Naive thymus-derived CD4-positive, alpha-beta T cell (primary cell): ENCODE measurements at places on chromosomes 2 and 18.

- DNase-seq: no peak
These were observed 266.3 kb downstream of the TWIST2 start for GRCh38 chr2:239114119-239114581.

- no peak for DNase-seq
These were observed 29.5 kb downstream of the GLI2 start for GRCh38 chr2:120764991-120765677.

DNA sequence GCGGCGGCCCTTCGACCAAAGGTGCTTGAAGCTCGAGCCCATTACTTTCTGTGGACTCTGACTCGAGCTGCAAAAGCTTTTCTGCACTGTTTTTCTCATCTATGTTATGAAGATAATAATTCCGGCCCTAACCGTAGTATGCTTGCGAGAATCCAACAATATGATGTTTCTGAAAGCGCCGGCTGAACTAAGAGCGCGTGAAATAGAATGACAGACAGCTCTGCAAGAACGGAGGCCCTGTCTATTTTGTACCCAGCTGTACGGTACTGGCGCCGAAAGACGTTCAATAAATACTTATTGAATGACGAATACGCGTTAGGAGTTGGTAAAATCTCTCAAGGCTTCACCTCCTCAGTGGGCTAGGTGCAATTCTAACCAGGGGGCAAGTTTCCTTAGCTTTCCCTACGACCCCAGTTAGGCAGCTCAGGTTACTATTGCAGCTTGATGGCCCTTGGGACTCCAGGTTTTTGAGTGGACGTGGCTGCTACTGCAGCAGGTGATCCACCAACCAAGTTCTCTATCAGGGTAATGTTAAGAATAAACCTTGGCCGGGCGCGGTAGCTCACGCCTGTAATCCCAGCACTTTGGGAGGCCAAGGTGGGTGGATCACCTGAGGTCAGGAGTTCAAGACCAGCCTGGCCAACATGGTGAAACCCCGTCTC, 570 bp downstream of the SCRN3 start:
- no peak for DNase-seq

GRCh38 chr18:57975805-57976204, 68.2 kb upstream of the NEDD4L start:
- no peak for DNase-seq

GRCh38 chr18:56267334-56267733, 371.1 kb downstream of the TXNL1 start:
- DNase-seq: no peak

GRCh38 chr2:55047677-55048299, 2.5 kb downstream of the RTN4 start:
- DNase-seq: no peak

DNA sequence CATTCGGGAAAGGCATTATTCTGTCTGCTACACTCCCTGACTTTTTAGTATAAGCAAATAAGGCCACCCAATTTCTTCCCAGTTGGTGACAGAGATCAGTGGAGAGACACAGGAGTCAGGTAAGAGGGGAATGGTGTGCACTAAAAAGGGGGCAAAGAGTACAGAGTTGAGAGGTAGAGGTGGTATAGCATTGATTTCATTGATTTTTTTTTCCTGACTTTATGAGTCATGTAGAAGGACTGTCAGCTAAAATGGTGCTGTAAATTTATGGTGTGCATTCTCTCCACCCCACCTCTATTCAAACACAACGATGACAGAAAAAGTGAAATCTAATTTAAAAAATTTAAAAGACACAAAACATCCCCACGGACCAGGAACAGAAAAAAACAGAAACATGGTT, 23.7 kb upstream of the ST8SIA3 start:
- no peak for DNase-seq

DNA sequence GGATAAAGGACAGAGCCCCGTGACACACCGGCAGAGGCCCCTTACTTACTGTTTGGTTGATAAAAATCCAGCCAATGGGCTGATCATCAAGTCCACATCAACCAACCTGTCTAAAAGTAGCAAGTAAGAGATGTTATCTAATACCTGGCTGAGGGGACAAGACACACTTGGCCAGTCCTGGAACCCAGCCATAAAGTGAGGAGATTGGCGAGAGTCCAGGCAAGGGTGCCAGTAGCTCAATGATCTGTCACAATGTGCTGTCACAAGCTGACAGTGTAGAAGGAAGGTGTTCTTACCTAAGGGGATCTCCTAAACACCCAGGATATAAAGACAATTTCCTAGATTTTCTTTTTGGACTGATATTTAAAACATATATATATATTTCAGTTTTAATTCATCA, 61.7 kb upstream of the IL1R2 start:
- DNase-seq: no peak

- no peak for DNase-seq
These were observed 142.7 kb downstream of the KLHL14 start for GRCh38 chr18:32629981-32630700.

DNA sequence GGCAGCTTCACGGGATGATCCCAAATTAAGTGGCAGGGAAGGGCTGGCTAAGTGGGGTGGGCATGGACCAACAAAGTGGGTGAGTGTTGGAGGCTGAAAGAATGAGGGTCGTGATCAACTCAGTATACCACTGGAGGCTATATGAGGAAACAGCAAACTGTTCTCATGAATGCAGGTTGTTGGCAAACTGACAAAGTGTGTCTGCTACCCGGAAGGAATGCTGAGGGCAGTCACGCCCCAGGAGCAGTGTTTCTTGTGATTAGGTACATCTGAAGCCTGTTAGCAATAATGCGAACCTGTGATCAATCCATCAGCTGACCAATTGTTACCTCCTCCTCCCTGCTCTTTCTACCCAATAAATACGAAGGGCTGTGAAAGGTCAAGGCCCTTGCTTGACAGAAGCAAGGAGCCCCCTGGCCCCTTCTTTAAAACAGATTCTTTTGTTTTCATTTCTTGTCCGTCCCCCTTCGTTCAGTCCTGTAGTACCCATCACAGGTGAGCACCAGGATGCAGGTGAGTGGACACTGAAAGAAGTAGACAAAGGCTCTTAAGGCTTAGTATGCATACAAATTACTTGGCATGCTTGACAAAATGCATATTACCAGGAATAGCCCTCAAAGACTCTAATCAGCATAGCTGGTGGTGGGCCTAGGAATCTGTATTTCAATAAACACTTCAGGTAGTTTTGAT, 67.9 kb downstream of the LOXHD1 start:
- no peak for DNase-seq

- DNase-seq: no peak
These were observed 8.8 kb downstream of the RALB start for GRCh38 chr2:120261387-120262006.

DNA sequence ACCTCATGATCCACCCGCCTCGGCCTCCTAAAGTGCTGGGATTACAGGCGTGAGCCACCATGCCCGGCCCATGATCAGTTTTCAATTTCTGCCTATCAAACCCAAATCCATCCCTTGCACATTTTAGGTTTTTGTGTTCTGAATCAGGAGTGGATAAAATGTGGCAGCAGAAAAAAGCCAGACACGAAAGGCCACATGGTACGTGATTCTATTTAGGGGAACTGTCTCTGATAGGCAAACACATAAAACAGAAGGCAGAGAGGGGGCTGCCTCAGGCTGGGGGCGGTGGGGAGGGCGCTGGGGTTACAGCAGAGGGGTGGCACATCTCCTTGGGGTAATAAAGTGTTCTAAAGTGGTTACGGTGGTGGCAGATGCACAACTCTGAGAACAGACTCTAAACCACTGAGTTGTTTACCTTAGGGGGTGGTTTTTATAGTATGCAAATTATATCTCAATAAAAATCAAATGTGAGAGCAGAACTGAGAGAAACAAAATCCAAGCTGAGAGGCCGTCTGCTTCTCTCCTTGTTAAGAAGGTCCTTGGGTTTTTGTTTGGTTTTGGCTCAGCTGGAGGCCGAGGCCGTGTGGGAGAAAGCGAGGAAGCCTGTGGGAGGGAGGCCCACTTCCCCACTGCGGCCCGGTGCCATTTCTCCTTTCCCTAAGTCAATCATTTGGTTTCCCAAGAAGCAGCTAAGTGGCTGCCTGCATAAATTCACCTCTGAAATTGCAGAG, 78.0 kb downstream of the SOWAHC start:
- no peak for DNase-seq

GRCh38 chr2:233794128-233794658, 16.1 kb downstream of the MROH2A start:
- DNase-seq: no peak

- no peak for DNase-seq
These were observed 109.7 kb downstream of the DOCK10 start for GRCh38 chr2:224932522-224932921.

DNA sequence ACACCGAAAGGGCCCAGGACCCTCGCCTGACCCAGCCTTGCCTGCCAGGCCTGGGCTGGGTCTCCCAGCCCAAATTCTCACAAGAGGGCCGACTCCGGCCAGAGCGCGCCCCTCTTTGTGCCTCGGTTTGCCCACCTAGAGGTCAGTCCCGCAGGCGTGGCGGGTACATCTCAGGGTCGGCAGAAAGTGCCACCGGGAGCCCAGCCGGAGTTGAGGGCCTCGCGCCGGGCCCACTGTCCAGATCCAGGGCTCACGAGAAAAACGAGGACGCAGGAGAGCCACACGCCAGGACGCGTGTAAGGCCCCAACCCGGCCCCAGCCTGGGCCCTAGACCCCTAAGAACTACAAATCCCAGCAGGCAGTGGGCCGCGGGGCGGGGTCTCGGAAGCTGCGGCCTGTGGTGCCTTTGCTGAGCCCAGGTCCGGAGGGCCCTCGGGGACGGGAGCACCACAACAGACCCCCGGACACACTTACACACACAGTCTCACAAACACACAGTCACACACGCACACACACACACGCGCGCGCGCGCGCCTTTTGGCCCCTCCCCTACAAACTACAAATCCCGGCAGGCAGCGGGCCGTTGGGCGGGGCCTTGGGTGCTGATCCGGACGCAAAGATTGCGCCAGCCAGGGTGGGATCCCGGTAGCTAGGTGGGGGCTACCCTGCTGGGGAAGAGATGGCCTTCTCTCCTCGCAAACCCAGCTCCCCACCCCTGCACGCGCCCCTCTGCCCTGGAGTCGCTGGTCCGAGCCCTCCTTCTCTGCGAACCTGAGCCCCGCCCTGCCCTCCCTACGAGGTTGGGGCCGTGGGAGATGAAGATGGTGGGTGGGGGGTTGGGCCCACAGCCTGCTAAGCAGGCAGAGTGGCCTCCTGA, at the start of gene SH2D6:
Gene SH2D6, plus strand, starts transcription at position 583 of the 877 bp plus-strand sequence. CDS start 10,752 bp downstream, outside the sequence.
- peak; percentile 84 for DNase-seq

DNA sequence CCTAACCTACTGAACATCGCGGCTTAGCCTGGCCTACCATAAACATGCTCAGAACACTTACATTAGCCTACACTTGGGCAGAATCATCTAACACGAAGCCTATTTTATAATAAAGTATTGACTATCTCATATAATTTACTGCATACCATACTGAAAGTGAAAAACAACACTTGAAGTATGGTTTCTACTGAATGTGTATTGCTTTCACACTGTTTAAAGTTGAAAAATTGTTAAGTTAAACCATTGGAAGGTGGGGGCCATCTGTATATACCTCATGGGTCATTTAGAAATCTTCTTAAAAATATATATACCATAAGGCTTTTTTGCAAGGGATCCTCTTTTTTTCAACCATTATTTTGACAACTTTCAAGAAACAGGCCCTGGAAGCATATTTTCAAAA, 16.5 kb downstream of the RNF149 start:
- DNase-seq: no peak

DNA sequence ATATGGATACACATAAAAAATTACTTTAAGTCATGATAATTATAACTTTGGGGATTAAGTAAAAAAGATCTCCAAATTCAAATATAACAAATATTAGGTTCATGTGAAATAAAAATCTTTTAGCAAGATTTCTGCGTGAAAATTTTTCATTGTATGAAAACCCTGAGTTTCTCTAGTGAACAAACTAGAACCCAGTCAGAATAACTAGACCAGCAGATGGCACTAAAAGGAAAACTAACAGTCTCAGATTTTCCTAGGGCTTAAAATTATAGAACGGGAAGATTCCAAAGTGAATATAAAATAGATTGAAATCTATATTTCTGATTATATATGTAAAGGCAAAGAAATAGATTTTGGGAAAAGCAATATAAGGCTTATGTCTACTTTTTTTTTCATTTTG, 43.3 kb downstream of the TMEM200C start:
- no peak for DNase-seq

DNA sequence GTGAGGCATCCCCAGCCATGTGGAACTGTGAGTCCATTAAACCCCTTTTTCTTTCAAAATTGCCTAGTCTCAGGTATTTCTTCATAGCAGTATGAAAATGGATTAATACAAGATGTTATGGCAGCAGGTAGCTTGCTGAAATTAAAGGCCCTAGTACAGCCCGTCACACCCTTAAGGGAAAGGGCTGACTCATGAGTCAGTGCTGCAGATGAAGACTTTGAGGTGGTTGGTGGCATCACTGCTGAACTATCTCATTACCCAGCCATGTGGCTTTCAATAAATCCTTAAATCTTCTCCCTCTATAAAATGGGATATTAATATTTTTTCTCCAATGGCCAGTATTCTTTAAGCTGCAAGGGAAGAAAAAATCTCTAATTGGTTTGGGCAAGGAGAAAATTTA, 226.1 kb upstream of the CCDC68 start:
- DNase-seq: no peak
